Germinal center (tissue), 1 donor: ENCODE measurements at places on chromosomes 11 and 22.

GRCh38 chr11:69682681-69683326 lies 7.7 kb upstream of the LTO1 start:
- DNase-seq = no peak

- DNase-seq = no peak
Measured at GRCh38 chr22:42842658-42843370, 14.3 kb downstream of the ARFGAP3 start.

DNA sequence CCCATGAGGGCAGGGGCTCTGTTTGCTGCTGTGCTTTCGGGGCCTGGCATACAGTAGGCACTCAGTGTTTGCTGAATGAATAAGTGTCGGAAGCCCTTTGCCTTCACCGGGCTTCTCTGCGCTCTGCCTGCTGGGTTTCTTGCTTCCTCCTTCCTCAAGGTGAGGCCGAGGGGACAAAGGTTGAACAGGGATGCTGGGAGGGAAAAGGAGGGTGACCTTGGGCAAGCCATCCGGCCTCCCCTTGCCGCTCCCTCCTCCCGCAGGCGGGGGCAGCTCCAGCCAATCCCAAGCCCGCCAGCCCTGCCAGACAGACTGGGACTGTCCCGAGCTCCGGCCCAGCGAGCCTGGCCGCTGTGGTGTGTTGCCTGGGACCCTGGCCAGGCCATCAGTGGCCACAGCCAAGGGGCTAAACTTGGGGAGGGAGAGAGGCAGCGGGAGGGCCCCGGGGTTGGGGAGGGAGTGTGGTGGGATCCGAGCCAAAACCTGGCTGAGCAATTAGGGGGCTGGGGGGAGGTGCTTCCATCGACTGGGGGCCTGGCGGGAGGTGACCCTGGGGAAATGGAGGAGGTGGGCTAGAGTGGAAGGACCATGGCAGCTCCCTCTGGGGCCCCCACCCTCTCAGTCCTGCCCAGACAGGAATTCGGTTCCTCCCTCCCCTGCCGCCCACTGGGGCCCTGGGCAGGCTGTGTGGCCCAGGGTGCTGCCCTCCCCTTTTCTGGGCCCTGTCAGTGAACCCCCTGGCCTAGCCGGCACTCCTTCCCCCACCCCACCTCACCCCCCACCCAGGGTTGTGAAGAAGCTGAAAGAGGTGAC lies 3.4 kb upstream of the RCOR2 start:
- no peak for DNase-seq

GRCh38 chr11:120331301-120331996 lies 4.8 kb upstream of the ARHGEF12 start:
- no peak for DNase-seq

- DNase-seq = no peak
Measured at GRCh38 chr11:61080526-61080925, 21.8 kb upstream of the CD5 start.

GRCh38 chr22:34105461-34106062 lies 185.3 kb upstream of the LARGE1 start:
- DNase-seq = peak; percentile 10
